ENCODE measurements at places on chromosomes 5 and 9.
A peak's percentile ranks its signal among the peaks of the same experiment; 100 is the strongest.

- no peak for DNase-seq
Measured at GRCh38 chr9:131826966-131827525, 87.2 kb upstream of the RAPGEF1 start.

DNA sequence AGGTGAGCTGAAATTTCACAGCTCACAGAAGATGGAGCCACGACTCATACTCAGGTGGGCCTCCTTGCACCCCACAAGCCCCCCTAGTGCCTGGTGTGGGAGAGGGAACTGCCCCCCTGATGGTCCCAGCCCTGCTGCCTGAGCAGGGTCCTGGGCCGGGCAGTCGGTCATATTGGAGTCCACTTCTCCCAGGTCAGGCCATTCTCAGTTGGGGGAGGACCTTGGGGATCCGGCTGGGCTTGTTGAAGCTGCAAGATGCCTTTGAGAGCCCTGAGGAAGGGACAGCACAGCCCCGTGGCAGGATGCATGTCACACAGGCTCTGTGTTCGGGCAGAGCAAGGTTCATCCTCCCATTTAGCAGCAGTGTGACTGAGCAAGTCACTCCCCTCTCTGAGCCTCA is 56.6 kb downstream of the ERGIC1 start:
- no peak for DNase-seq

DNA sequence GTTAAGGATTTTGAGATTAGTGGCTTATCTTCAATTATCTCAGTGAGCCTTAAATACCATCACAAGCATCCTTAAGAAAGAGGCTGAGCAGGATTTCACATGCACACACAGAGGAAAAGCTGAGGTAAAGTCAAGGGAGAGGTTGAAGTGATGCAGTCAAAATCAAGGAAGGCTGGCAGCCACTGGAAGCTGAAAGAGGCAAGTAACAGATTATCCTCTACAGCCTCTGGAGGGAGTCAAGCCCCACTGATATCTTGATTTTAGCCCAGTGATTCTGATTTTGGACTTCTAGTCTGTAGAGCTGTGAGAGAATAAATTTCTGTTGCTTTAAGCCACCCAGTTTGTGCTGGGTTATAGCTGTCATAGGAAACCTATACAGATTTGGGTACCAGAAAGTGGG is 80.1 kb downstream of the ANKRD31 start:
- no peak for DNase-seq

- peak; percentile 85 for DNase-seq
Measured at GRCh38 chr9:114387680-114388356, at the start of gene AKNA. AKNA (minus strand) TSS chr9:114387982; CDS start chr9:114381333, 6,649 bp downstream.

GRCh38 chr5:77518304-77518703 is 26.2 kb upstream of the WDR41 start:
- no peak for DNase-seq

GRCh38 chr9:93567271-93567959 is 9.0 kb upstream of the PHF2 start:
- no peak for DNase-seq

DNA sequence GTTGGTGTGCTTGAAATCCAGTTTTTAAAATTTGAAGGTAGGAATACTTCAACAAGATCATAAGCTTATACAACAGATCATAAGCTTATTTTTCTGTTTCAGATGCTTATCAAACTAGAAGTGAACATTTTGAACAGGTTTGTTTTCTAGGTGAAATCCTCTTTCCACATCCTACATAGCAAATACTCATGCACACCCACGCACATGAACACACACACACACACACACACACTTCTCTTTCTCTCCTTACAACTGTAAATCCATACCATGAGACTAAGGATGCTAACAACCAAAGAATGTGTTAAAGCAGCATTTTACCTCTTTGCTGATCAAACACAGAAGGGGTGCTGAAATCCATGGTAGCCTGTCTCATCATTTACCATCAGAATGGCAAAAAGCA is 592 bp downstream of the ANKRD55 start:
- DNase-seq: no peak

GRCh38 chr5:178192244-178192643 is 5.1 kb upstream of the GMCL2 start:
- no peak for DNase-seq

- no peak for DNase-seq
Measured at GRCh38 chr5:100516285-100516684, 18.9 kb upstream of the FAM174A start.

DNA sequence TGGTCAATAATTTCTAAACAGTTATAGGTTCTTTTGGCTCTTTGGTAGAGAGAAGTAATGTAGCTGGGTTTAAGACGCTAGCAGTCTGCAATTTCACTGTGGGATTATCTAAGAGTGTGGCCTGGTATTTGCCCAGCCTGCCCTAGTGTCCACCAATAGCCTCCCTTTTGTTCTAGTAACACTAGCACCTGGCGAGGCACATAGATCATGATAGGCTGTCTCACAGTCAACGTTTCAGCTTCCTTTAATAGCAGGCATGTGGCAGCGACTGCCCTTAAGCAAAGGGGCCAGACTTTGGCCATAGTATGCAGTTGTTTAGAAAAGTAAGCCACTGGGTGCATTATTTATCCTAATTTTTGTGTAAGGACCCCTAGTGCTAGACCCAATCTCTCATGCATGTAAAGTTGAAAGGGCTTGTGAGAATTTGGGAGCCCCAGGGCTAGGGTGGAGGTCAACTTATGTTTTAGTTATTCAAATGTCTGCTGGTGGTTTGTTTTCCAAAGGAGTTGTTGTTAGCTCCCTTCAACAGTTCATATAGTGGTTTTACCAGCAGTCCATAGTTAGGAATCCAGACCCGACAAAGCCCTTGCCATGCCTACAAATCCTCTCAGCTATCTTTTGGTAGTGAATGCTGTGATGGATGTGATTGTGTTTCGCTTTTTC is 274.3 kb downstream of the HTR1A start:
- no peak for DNase-seq

DNA sequence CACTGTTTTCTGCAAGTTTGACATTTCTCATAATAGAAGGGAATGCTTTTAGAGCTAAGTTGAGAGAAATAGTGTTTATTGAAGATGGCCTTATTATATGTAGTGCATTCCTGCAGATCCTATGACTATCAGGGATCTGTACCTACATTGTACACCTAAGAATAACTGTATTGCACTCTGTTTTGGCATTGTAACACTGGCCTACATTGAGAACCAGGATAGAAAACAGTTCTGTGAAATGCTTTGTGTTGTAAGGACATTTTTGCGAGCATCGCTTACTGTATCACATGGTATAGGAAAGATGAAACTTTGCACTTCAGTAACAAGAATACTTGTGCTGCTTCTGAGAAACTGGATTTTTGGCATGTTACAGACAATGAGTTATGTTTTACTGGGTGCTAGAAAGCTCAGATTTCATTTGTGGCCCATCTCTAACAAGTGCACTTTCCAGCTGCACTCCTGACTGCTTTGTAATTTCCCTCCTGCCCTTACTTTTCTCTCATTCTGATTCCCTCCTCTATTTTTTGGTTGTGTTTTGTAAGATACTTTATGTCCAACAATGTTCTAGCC is 30.6 kb downstream of the C9orf85 start:
- no peak for DNase-seq

GRCh38 chr9:33329117-33329563 is 38.8 kb downstream of the NFX1 start:
- no peak for DNase-seq

GRCh38 chr9:86867804-86868313 is 79.4 kb downstream of the GAS1 start:
- DNase-seq: no peak

- no peak for DNase-seq
Measured at GRCh38 chr5:75584641-75585040, 26.6 kb upstream of the ANKDD1B start.

DNA sequence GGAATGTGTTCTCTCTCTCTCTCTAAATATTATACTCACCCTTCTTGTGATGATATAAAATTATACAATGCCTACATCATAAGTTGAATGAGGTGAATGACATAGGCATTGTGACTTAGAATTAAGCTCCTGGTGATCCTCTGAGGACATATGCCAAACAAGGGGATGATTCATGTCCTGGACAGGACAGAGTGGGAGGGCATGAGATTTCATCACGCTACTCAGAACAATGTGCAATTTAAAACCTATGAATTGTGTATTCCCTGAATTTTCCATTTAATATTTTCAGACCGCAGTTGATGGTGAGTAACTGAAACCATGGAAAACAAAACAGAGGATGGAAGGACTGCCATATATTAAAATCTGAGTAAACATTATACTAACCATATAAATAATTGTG is 782.2 kb upstream of the NUDT12 start:
- no peak for DNase-seq

DNA sequence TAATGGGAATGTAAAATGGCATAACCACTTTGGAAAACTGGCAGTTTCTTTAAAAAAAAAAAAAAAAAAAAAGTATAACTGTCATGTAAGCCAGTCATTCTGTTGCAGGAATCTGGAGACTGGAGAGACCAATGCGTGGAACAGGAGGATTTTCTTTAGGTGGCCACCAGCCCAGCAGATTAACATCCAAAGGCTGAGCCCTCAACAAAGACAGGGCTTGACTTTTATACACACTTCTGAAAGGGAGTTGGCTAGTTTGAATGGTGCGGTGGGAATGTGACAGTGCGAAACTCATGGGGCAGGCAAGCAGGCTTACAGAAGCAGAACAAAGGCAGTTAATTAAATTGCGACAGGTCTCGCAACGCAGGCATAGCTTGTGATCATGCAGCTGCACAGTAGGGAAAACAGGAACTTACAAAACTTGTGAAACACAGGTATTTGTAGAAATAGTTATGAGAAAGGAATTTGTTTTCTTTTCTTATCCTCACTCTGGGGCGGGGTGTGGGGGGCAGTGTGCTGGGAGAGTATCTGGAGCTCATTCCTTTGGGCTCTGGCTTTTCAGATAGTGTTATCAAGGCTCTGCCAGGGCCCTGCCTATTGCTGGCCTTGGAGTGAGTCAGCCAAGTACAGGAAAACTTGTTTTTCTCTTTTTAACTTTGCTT is 12.0 kb downstream of the UIMC1 start:
- peak; percentile 12 for DNase-seq

GRCh38 chr9:113463418-113464285 is at the start of gene RGS3:
RGS3 (plus strand) TSS chr9:113463727; CDS start chr9:113463803, 76 bp downstream.
- DNase-seq: no peak

GRCh38 chr5:107484281-107484680 is 186.5 kb downstream of the EFNA5 start:
- DNase-seq: no peak

- no peak for DNase-seq
Measured at GRCh38 chr5:37751227-37751626, 88.6 kb downstream of the GDNF start.

DNA sequence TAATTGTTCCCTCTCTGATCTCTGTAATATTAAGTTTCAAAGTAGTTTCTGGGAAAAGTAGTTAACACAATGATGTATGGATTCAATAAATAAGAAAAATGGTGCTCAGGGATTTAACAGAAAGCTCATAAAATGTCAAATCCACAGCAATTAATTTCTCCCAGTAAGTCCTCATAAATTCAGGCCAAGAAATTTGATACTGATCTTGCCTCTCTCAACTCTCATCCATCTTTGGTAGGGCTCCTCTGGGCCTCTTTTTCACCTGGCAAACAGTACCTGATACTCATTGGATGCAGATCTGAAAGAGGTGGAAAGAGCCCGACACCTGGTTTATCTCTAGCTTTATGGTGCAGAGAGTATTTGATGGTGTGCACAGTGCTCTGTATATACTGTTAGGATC is 106.1 kb downstream of the STK32A start:
- DNase-seq: no peak

DNA sequence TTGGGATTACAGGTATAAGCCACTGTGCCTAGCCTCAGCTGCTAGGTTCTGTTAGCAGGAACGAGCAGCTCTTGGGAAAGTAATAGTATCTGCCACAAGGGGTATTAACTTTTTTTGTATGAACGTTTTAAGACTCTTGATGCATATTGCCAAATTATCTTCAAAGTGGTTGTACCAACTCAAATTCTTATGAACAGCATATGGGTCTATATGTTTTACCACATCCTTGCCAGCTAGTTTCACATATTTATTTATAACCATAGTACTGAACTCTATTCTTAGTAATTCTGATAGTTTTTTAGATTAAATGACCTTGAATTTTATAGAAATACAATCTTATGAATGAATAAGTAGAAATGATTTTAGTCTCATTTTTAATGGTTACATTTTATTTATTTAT is 80.9 kb downstream of the HSPA4 start:
- DNase-seq: no peak

DNA sequence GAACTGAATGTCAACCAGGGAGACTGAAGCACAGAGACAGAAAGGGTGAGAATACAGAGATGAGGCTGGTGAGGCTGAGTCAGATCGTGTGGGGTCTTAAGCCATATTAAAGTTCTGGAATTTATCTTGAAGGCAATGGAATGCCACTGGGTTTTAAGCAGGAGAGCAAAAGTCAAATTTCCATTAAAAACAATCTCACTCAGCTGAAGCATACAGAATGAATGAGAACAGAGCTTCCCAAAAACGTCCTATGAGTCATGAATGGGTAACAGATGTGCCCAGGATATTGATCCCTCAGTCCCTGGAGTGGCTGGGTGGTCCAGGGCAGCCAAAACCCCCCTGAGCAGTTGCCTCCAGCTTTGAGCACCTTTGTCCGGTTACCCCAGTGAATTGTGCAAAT is 44.9 kb downstream of the PFDN1 start:
- DNase-seq: no peak

DNA sequence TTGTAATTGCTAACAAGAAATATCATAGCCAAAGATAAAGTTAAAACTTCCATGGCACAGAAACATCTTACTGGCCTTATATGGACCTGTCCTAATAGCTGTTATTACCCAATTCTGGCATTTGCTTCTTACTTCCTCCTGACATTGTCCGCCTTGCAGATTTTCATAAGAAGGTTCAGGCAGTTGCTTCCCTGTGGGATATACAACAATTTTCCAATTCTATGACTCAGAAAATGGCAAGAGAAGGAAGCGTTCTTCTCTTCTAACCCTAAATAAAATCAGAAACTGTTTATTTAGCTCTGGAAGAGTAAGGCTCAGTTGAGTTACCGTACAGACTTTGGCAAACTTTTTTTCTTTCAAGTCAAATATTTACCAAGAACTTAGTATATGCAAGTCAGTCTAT is 1.7 kb downstream of the PRKAA1 start:
- DNase-seq: no peak

- DNase-seq: no peak
Measured at GRCh38 chr5:127942246-127943060, 141.1 kb upstream of the SLC12A2 start.

- no peak for DNase-seq
Measured at GRCh38 chr5:9498541-9499497, 47.1 kb downstream of the SEMA5A start.

DNA sequence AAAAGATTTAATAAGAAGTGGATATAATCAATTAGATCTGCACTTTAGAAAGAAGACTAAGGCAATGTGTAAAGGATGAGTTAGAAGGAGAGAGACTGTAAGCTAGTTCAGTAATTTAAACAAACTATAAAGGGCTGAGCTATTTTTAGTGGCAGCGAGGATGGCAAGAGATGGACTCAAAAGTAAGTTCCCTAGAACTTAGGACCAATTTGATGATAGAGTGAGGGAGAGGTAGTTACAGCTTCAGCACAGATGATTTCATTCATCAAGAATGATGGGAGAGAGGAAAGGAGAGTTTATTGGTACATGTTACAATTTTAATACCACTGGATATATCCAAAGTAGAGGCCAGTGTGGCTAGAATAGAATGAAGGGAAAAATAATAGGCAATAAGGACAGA is 19.1 kb downstream of the NADK2 start:
- no peak for DNase-seq

GRCh38 chr9:135068776-135069415 is 18.6 kb upstream of the OLFM1 start:
- DNase-seq: no peak

GRCh38 chr9:116928289-116928688 is 241.2 kb downstream of the TRIM32 start:
- no peak for DNase-seq

All from CD4-positive, alpha-beta T cell treated with Interleukin-17A for 1 hour (primary cell).